OCI-M1 (cell line): ENCODE measurements at places on chromosomes 1 and 21.

GRCh38 chr1:245875581-245876261 lies 631.4 kb downstream of the SMYD3 start:
- no peak for DNase-seq

GRCh38 chr1:97553971-97554370 lies 366.9 kb downstream of the DPYD start:
- no peak for DNase-seq

DNA sequence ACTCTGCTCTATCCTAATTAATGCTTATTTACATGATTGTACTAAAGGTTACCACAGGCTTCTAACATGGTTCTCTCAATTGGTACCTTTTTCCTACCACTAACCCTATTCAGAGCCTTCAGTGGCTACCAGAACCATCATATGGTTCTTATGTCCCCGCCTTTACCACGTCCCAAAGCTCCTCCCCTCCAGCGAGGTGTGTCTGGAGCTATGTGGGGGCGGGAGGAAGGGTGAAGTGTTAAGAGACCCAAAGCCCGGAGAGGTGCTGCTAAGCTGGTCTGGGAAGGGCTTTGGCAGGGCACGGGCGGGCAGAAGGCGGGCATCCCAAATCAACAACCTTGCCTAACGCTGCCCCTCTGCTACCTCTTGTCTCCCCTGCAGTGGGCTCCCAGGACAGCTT lies 10.0 kb downstream of the SPATA46 start:
- no peak for DNase-seq

GRCh38 chr1:83625646-83626045 lies 373.3 kb downstream of the TTLL7 start:
- DNase-seq, result no peak

DNA sequence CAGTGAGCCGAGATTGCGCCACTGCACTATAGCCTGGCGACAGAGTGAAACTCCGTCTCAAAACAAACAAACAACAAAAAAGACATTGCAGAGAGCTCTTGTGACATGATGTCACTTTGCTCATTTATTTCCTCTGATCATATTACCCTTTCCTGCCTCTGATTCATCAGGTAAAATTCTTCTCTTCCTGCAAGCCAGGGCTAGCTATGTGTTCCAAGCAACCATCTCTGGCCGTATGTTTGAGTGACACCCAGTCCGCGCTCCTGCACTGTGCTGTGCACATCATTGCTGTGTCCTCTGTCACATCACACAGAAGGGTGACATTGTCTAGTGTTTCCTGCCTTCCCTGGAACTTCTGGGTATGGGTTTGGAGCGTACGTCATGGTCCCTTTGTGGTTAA lies 251.3 kb downstream of the PCP4 start:
- no peak for DNase-seq

- peak; percentile 60 for DNase-seq
Observed at GRCh38 chr1:29197590-29197924, 15.9 kb upstream of the SRSF4 start.

GRCh38 chr1:48208251-48208650 lies 14.3 kb upstream of the SLC5A9 start:
- no peak for DNase-seq

- DNase-seq, result no peak
Observed at GRCh38 chr21:31351438-31351837, 7.4 kb upstream of the TIAM1 start.

- no peak for DNase-seq
Observed at GRCh38 chr1:208090388-208091301, 153.5 kb downstream of the PLXNA2 start.

DNA sequence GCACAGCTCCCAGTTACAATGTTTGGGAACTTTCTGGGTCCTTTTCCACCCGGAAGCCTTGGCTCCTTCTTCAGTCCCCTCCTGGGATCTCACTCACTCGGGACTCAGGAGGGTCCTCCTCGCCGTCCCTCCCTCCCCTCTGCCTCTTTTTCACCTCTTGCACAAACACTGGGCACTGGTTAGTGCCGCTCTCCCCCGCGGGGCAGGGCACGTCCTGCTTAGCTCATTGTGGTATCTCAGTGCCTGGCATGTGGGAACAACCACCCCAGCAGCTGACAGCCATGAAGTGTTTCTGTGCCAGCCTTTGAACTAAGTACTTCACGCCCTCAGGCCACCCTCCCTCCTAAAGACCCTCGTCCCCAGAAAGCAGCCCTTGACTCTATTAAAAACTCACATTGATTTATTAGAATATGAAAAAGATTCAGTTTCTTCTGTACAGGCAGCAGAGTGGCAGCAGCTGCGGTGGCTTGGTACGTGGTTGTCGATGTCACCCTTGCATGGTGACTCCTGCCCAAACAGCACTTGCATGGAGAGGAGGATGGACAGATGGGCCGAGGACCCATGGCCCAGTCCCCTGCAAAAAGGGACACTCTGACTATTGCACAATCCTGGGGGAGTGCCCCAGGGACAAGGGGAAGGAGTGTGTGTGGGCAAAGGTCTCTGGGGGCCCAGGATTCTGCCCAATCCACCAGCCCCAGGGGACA lies 56.3 kb downstream of the SLC9A1 start:
- DNase-seq, result no peak

GRCh38 chr1:22584001-22584562 lies 20.8 kb downstream of the EPHA8 start:
- DNase-seq, result no peak

DNA sequence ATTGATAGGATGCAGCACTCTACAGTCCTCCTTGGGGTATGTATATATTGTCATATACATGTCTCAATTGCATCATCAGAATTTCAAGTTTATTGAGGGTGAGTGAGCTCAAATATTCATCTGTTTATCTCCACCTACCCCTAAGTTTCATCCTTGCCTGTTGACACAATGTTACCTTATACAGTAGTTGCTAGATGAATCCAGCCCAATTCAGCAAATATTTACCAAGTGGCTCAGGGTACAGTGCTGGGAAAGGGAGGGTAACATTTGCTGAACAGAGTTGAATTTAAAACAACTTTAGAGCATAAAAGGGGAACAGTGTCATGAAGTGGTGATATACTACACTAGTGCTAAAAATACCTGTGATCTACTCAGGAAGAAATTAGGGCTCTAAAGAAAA lies 14.4 kb downstream of the ELAVL4 start:
- no peak for DNase-seq

DNA sequence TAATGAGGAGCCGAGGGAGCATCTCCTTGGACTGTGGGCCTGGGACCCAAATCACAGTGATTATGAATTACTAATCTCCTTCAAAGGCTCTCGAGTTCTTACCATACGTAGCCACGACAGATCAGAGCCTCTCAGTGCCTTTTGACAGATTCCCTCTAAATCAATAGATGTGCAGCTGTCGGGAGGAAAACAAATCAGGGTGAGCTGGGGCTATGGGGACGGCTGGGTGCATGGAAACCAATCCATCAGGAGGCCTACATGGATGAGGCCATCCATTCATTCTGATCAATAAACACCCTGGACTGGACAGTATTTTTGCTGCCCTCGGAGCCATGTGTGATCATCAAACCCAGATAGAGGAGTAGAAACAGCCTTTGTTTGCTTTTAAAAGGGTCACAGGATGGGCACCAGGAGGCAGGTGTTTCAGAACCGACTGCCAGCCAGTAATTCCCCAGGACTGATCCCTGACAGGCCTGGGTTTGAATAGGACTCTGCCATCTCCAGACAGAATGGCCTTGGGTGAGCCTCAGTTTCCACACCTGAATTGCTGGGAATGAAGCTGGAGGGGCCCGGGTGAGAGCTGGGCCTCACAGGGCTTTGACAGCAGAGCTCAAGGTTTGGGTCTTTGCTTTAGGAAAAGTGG lies 532.8 kb downstream of the MATN1 start:
- DNase-seq, result no peak

DNA sequence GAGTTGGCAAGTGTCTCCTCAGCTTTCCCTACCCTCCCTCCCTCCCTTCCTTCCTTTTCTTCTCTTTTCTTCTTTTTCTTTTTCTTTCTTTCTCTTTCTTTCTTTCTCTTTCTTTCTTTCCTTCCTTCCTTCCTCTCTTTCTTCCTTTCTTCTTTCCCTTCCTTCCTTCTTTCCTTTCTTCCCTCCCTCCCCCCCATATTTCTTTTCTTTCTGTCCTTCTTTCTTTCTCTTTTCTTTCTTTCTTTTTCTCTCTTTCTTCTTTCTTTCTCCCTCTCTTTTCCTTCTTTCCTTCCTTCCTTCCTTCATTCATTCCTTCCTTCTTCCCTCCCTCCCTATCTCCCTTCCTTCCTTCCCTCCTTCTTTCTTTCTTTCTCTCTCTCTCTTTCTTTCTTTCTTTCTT lies 18.6 kb upstream of the TTC22 start:
- DNase-seq, result no peak

GRCh38 chr1:153683854-153684253 lies 5.4 kb downstream of the NPR1 start:
- DNase-seq, result peak; percentile 33

GRCh38 chr21:26405071-26405470 lies 168.0 kb downstream of the CYYR1 start:
- DNase-seq, result no peak

DNA sequence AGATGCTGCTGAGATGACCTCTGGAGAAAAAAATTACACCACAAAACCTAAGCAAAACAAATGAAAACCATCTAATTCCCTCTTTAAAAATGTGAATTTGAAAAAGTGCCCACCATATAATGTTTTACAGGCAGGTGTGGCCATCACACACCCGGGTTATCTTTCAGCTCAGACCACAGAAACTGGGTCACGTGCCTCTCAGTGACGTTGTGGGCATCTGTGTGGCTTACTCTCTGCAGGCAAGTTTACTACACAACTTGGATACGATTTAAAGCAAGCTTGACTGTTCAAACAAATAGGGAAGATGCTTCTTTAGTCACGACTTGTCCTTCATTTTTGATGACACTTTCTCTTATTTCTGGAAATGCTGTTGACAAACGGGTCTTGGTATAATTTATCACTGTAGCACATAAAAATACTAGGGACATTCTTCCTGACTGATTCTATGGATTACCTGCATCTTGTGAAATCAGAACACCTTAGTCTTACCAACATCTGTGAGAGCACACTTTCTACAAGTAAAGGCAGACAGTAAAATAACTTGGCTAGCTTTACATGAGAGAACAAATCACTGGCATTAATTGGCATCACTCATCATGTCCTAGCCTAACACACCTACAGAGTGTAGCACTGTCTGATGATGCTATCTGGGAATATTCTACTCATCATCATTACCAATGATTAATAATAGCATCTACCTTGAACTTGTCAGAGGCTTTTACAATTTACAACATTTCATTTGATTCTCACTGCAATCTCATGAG lies 89.3 kb upstream of the EDEM3 start:
- DNase-seq, result peak; percentile 89

DNA sequence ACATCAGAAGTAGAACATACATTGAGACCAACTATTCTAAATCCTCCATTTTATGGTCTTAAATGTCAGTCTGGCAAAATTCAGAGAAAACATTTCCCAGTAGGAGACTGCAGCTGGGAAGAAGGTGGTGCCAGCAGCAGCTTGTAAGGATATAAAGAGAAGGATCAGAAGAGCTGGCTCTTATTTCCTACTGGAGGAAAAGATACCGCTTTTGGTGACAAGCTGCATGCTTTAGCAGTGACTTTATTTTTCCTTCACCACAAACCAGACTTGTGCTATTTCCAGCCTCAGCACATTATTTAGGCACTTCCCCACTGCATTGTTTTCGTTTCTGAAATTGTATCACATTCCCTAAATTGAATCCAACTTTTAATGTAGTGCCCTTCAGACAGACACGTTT lies 28.4 kb downstream of the RNF11 start:
- DNase-seq, result no peak

DNA sequence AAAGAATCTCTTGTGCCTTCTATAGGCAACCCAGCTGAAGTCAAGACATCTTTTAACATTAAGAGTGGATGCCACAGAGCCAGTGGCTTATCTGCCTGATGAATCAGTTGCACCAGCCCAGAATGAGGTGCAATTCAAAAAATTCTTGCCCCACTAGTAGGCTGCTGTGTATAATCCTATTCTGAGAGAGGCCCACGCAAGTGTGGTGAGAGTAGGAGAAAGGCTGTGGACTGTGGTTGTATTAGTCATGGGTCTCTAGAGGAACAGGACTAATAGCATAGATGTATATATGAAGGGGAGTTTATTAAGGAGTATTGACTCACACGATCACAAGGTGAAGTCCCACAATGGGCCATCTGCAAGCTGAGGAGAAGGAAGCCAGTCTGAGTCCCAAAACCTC lies 216.4 kb downstream of the LTN1 start:
- no peak for DNase-seq

GRCh38 chr1:36372617-36373016 lies 13.1 kb downstream of the STK40 start:
- peak; percentile 53 for DNase-seq

GRCh38 chr1:170126696-170127095 lies 19.1 kb upstream of the NTMT2 start:
- DNase-seq, result peak; percentile 16

GRCh38 chr1:65844821-65845534 lies 52.3 kb downstream of the PDE4B start:
- no peak for DNase-seq

DNA sequence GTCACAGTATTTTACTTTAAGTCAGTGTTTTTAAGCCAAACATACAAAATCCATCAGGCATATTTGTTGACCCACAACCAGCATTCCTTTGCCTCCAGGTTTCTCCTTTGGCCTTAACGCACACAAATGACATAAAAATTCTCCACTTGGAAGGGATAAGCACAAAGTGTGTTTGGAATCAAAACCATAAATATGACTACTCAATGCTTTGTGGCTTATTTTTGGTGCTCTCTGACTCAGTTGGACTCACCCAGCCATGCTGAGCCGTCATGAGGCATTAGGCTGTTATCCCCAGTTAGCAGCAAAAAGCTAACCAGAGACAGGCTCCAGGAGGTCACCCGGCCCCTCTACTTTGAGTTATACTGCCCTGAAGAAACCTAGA lies 948 bp downstream of the PRUNE1 start:
- peak; percentile 48 for DNase-seq

DNA sequence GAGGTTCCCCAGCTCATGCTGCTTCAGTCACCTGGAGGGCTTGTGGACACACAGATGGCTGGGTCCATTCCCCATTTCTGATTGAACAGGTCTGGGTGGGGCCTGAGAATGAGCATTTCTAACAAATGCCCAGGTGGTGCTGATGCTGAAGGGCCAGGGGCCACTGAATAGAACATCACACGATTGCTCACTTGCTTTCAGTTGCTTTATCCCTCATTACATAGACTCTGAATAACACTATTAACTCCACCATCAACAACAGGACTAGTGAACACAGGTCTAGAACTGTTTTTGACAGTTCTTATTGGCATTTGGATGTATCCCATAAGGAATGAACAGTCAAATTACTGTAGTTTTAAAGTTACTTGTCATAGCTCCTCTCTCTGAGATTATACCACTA lies 12.1 kb downstream of the TRAPPC10 start:
- no peak for DNase-seq

DNA sequence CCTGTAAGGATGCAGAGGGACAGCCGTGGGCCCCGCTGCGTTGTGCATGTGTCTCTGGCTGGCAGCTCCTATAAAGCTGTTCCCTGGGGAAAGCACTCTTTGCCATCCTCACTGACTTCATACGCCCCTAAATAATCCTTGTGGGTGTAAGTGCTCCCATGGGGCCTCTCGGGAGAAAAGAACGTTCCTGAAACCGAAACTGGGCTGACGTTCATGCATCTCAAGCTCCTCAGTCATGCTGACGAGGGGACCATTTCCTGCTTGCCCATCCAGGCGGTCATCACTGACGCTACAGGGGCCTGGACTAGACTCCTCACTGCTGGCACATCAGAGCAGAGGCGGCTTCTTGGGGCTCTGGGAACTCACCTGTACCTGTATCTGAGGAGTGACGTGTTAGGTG lies 73.1 kb upstream of the USP24 start:
- DNase-seq, result peak; percentile 11
